ENCODE measurements at places on chromosomes 7 and 10.

GRCh38 chr7:95367606-95368005 is 28.6 kb downstream of the PON3 start:
- DNase-seq, result no peak

DNA sequence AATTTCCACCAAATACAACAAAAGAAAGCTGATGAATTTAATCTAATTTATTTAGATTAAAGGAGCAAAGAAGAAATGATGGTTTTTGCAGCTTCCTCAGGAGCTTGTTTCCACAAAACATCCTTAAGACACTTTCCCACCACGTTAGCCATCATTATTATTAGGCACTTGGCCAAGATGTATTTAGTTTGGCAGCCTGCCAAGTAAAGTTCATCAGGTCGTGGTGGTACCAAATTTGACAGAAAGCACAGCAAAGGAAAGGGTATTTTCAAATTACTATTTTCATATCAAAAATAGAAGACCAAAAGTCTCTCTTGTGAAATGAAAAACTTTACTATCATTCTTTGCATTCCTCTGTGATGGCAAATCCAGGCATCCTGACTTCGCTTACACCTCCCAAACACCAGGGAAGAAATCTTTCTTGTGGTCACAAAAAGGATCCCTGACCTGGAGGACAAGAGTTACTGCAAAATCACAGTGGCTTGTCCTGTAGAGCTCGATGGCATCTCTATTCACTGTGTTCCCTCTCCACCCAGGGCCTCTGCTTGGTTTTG is 123.1 kb upstream of the INHBA start:
- DNase-seq, result no peak

- no peak for DNase-seq
Observed at GRCh38 chr10:7763929-7764328, 23.9 kb downstream of the KIN start.

DNA sequence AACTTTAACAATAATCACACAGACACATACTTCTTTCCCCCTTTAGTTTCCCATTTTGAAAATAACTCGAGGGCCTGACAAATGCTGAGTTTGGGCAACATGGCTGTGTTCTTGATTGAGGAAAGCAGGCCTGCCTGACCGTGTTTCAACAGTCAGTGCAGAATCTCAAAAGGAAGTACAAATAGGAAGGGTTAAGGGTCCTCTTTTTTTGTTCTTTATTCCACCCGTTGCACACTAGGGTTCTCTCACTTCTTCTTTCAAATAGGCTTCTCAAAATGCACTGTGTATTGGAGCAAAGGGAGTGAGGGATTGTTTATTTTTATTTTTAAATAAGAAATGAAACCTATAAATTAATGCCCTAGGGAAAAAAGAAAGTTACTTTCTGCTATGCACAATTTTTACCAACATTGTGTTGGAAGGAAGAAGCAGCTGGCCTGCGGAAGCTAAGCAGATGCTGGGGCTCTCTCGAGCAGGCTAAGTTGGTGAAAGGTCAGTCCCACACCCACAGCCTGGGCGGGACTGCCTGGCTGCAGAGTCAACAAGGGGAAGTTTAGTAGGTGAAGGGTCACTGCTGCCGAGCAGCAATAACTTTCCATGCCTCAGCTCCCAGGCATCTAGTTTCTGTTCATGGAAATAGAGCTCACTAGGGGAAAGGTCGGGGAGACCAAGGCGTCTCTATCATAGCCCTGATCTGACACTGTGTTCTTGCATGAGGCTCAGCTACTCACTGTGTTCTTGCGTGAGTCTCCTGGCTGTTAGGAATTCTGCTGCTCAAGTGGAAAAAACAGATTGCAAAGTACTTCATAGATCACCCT is 12.2 kb upstream of the PDK4 start:
- DNase-seq, result no peak

DNA sequence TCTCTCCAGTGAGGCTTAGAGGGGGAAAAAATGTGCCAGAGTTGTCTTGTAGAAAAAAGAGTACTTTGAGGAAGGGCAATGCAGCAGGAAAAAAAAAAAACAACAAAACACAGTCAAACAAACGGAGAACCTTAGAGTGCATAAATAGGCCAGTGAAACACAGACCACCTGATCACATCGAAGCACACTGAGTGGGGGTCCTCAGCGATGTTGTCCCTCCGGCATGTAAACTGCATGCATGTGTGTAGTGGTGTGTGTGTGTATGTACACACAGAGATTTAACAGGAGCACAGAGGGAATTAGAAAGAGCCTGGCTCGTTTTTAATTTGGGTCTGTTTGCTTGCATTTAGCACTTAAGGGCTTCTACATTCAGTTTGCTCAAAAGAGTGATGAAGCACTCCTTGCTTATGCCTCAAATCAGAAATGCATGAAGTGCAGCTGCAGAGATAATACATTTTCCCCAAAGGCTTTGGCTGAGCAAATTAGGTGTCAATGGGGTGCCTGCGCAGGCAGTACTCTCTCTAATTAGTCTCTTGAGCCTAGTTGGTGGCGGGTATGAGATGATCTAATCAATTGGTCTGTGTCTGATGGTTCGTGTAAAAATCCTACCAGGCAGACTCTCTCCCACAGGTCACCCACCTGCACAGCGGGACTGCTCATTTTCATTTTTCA is 62.7 kb upstream of the FZD1 start:
- DNase-seq, result no peak

GRCh38 chr7:82623812-82624211 is 180.2 kb upstream of the CACNA2D1 start:
- no peak for DNase-seq

DNA sequence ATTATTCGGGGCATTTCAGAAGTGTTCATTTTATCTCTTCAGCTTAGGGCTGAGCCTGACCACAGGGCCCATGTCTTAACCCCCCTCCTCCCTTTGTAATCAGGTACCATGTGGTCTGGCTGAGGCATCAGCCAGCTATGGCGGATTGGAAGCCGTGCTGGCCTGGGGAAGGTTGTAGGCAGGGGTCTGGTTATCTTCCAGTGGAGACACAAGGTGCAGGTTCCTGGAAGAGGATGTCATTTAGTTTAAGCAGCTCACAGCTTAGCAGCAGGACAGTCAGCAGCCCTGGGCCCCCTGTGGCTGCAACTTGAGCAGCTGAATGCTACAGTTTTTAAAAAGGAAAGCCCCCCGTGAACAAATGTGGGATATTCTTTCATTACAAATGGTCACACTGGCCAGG is 22.1 kb downstream of the BAG3 start:
- no peak for DNase-seq

DNA sequence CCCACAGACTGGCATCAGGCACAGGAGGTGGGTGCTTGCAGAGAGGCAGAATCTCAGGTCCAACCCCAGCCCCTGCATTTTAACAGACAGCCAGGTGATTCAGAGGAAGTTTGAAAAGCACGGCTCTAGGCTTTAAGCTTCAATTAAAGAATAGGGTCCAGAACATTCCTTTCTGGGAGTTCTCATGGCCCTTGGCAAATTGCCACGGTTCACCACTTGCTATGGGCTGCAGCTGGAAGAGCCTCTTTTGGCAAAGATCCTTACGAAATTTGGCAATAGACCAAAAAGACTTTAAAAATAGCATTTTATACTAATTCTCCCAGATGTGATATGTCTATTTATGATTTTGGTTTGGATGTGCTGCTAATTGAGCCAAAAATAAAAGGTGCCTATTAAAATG is 148.1 kb downstream of the ITGA8 start:
- no peak for DNase-seq

DNA sequence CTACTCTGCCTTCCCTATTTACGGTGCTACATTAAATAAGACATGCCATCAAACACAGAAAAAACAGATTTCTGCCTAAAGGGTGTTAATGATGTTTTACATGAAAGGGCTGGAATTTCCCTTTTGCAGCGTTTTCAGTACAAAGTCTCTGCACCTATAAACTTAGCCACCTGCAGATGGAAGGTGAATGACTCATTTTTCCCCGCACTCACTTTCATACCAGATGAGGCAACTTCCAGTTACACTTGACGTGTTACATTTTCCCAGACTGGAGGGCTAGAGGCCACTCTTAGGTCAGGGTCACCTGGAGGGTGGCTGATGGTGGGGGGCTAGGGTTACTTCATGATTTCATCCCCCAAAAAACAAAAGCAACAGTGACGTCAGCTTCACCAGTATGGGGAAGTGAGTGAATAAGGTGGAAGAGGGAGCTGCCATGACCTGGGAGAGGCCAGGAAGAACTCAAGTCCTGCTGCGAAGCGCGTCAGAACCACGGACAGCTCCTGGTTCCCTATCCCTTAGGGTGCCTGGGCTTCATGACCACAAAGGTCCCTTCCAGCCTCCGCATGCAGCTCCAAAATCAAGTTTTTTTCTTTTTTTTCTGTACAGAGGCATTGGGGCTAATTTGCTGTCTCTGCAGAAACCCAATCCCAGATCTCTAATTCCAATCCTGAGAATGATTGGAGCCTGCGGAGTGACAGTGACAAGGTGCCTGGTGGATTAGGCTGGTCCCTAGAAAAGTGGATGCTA is 94.0 kb downstream of the ADARB2 start:
- DNase-seq, result no peak

- DNase-seq, result no peak
Observed at GRCh38 chr7:92075455-92076158, 58.7 kb downstream of the CYP51A1 start.

- no peak for DNase-seq
Observed at GRCh38 chr7:157012113-157012547, 1.7 kb upstream of the MNX1 start.

- no peak for DNase-seq
Observed at GRCh38 chr10:127368101-127368500, 171.7 kb upstream of the INSYN2A start.

DNA sequence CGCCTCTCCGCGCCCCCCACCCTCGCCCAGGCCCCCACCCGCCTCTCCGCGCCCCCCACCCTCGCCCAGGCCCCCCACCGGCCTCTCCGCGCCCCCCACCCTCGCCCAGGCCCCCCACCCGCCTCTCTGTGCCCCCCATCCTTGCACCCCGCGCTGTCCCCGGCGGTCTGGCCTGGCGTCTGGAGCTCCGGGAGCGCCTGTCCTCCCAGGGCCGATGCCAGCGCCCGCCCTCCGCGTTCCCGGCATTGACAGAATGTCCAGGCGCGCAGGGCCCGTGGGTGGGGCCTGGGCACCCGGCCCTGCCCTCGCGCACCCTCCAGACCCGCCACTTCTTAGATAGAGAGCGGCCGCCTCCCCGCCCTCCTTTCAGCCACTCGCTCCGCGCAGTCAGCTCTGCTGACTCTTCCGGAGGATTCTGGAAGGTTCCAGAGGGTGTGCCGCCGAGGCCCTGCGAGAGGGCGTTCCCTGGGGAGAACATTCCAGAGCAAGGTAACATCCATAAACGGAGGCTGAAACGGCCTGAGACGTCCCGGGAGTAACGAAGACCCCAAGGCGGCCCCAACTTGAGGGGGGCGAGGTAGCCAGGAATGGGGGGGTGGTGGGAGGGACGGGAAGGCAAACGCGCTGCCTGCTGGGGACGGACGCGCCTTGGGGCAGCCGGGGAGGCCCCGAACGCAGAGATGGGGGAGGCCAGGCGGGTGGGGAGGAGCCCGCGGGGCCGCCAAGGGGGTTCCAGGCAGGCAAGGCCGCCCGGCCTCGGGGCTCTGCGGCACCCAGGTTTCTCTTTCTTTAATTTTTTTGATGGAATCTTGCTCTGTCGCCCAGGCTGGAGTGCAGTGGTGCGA is 117.8 kb downstream of the DYNC2I1 start:
- DNase-seq, result no peak

DNA sequence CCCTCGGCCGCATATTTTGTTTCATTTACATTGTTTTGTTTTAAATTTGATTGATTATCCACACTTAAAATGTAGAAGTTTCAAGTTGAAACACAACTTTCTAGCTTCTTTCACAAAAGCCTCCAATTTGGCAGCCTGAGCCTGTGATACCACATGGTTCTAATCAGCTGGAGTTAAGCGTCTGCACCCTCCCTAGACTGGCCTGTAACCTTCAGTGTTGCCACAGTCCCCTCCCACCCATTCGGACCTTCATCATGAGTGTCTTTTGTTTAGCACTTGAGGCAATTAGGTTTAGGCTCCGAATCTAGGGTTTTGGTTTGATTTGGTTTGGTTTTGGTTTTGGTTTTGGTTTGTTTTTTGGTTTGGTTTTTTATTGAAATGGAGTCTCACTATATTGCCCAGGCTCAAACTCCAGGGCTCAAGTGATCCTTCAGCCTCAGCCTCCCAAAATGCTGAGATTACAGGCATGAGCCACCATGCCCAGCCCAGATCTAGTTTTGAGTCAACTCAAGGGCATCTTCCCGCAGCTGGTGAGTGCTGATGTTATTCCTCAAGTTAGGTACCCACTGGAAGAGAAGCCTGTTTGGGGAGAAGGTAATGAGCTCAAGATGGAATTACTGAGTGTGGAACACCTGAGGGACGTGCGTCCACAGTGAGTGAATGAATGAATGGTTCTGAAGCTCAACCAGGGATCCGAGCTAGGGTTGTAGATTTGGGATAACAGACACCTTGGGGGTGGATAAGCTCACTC is 201.4 kb downstream of the HECW1 start:
- DNase-seq, result no peak

DNA sequence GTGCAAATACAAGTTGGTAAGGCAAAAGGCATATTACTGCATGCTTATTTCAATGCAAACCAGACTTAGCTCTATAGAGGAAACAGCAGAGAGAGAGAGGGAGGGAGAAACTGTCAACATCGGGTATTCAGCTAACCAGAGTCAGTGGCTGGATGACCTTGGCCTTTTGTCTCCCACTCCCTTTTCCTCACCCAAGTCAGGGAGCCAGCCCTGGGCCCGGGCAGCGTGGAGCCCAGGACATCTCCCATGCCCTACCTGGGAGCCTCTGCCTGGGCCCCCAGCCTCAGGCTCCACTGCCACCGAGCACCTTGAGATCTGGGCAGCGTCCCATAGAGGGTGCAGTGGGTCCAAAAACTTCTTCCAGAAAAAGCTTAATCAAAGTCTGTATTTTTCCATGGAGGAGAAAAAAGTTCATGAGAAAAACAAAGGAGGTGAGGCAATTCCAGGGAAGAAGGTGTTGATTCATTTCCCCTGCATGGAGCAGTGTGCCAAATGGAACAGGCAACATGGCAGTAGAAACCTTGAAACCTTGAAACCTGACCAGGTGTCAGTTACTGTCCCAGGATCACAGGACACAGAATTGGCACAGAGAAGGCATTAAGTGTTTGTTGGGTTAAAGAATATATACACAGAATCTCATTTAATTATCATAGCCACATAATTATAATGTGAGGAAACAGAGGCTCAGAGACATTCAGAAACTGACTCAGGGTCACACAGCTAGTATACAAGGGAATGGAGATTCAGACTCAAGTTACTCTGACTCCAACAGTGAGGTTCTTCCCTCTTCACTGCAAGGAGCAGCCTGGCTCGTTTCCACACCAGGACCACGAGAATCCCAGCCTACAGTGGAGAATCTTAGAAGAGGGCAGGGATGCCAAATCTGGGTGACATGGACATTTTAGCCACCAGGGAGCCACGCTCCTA is 5.8 kb upstream of the NCOA4 start:
- no peak for DNase-seq
